Prostate gland (tissue), 2 donors: ENCODE measurements at places on chromosomes 11 and 22. TPM values are rescaled to one million over a fixed set of nuclear protein-coding genes. Genes with fewer than 3 reads are reported as not detected.

Gene MAPK8IP1
- 46.9 TPM for total RNA-seq

Gene NXPE4
- total RNA-seq = 12.3 TPM

Gene CBLIF
- total RNA-seq = not detected

Gene APOBEC3C
- 21.4 TPM for total RNA-seq

Gene MS4A6A
- total RNA-seq = 13.4 TPM

Gene TKFC
- 52.8 TPM for total RNA-seq

Gene LIF
- 0.40 TPM for total RNA-seq

Gene SCARF2
- total RNA-seq = 28.6 TPM

Gene OR52H1
- 0.57 TPM for total RNA-seq

Gene DEFB131B
- not detected for total RNA-seq

Gene PEX16
- 35.4 TPM for total RNA-seq

Gene IFITM10
- total RNA-seq = 3.1 TPM

Gene AQP11
- total RNA-seq = 6.9 TPM

Gene OR2AG2
- 0.55 TPM for total RNA-seq

Gene MMP10
- 0.18 TPM for total RNA-seq

Gene OR8A1
- not detected for total RNA-seq

Gene DDX10
- 33.1 TPM for total RNA-seq

Gene SCGB1C1
- not detected for total RNA-seq

Gene PDE3B
- 23.4 TPM for total RNA-seq

Gene TCN1
- total RNA-seq = 8.1 TPM

Gene IGLL1
- 0.85 TPM for total RNA-seq

Gene RASSF10
- total RNA-seq = 2.7 TPM

Gene DERL3
- not detected for total RNA-seq

Gene APIP
- 33.1 TPM for total RNA-seq

Gene SMC1B
- total RNA-seq = not detected

Gene GLB1L2
- total RNA-seq = 45.6 TPM

Gene APOA5
- 0.87 TPM for total RNA-seq

Gene VSIG10L2
- 0.14 TPM for total RNA-seq

Gene SSTR3
- total RNA-seq = not detected

Gene CENPM
- total RNA-seq = 10.3 TPM

Gene OTOG
- not detected for total RNA-seq

Gene PRR5L
- total RNA-seq = 10.1 TPM

Gene GRM5
- 0.17 TPM for total RNA-seq

Gene NELL1
- 1.8 TPM for total RNA-seq

Gene SHISAL1
- 7.8 TPM for total RNA-seq

Gene GAL3ST1
- 1.1 TPM for total RNA-seq

Gene FDXACB1
- 2.7 TPM for total RNA-seq

Gene SYT7
- total RNA-seq = 199 TPM

Gene KRTAP5-1
- not detected for total RNA-seq

Gene RASD2
- 8.0 TPM for total RNA-seq

Gene B3GAT1
- total RNA-seq = 3.9 TPM

Gene SEPTIN5
- 17.1 TPM for total RNA-seq

Gene KREMEN1
- 19.3 TPM for total RNA-seq

Gene HTR3B
- not detected for total RNA-seq

Gene PACSIN3
- 92.3 TPM for total RNA-seq

Gene TRIM22
- total RNA-seq = 47.4 TPM

Gene POU2AF1
- 0.74 TPM for total RNA-seq

Gene GPR83
- not detected for total RNA-seq

Gene MUC6
- 0.74 TPM for total RNA-seq

Gene LYVE1
- 9.8 TPM for total RNA-seq

Gene C11orf87
- total RNA-seq = not detected

Gene NXPE2
- 0.68 TPM for total RNA-seq

Gene C1QTNF6
- 9.3 TPM for total RNA-seq

Gene OR8D4
- total RNA-seq = not detected
